ENCODE measurements at places on chromosomes 1 and 21. TPM values are rescaled to one million over a fixed set of nuclear protein-coding genes. Genes with fewer than 3 reads are reported as not detected.

The RAVER2 gene
- total RNA-seq, result 12.2 TPM

The UBE2J2 gene
- total RNA-seq, result 182 TPM

The LRRC71 gene
- total RNA-seq, result 0.11 TPM

The PPFIA4 gene
- 3.4 TPM for total RNA-seq

The BEST4 gene
- not detected for total RNA-seq

The RIPK4 gene
- 333 TPM for total RNA-seq

The CTPS1 gene
- 63.4 TPM for total RNA-seq

The SUSD4 gene
- total RNA-seq, result 5.2 TPM

The SPRR1B gene
- total RNA-seq, result not detected

The C2CD4D gene
- total RNA-seq, result 0.58 TPM

The ADAM30 gene
- total RNA-seq, result not detected

The GNAT2 gene
- total RNA-seq, result 0.69 TPM

The SLAMF9 gene
- total RNA-seq, result 8.7 TPM

The TSPAN1 gene
- total RNA-seq, result 33.3 TPM

The TAS1R1 gene
- total RNA-seq, result not detected

The SGIP1 gene
- total RNA-seq, result not detected

The FOXO6 gene
- total RNA-seq, result 5.4 TPM

The DMRTA2 gene
- total RNA-seq, result not detected

Measured in PC-3 (cell line).